ENCODE measurements at places on chromosomes 3 and 15.

GRCh38 chr3:146090521-146090920 is 70.5 kb downstream of the PLOD2 start:
- no peak for ATAC-seq

GRCh38 chr15:35305031-35305550 is 220.0 kb upstream of the NANOGP8 start:
- ATAC-seq = no peak

GRCh38 chr3:170766823-170767575 is 103.0 kb downstream of the RPL22L1 start:
- no peak for ATAC-seq

- peak; percentile 71 for ATAC-seq
These were observed 87.6 kb downstream of the FOXP1 start for GRCh38 chr3:71495708-71496472.

- ATAC-seq = no peak
These were observed 8.8 kb upstream of the MED12L start for GRCh38 chr3:151076626-151077025.

GRCh38 chr3:1661839-1662238 is 436.8 kb upstream of the CNTN4 start:
- no peak for ATAC-seq

GRCh38 chr3:125110876-125111480 is 55.2 kb upstream of the HEG1 start:
- ATAC-seq = no peak

DNA sequence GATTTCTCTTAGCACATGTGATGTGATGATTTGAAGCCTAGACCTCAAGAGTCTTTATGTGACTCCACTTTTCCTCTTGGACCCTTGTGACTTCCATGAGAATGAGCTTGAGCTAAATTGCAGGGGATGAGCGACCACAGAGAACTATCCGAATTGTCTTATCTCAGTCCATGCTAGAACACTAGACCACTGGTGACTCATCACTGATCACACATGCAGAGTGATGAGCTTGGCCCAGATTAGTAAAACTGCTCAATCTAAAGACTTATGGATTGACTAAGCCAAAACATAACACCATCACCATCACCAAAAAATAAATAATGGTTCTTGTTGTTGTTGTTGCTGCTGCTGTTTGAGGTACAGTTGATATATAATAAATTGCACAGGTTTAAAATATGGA is 114.1 kb upstream of the CFAP20DC start:
- ATAC-seq = no peak

DNA sequence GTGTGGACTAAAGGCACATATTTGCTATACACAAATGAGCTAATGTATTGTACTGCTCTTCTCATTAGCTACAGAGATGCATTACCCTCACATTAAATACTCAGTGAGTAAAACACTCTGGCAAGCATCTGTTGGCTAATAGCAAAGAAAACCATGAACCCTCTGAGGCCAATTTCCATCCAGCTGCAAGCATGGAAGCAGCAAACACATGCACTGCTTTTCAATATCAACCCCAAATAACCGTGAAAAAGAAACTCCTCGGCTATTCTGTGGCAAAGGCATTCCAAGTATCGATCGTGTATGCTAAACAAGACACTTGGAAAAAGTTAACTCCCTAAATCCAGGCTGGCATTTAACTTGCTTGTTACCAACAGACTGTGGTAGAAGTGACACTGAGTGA is 67.0 kb downstream of the PEAK1 start:
- ATAC-seq = no peak
